ENCODE measurements at places on chromosomes 1 and 21. TPM values are rescaled to one million over a fixed set of nuclear protein-coding genes. Genes with fewer than 3 reads are reported as not detected.

The NBPF11 gene
- total RNA-seq: 14.4 TPM

The GLUL gene
- 112 TPM for total RNA-seq

DNA sequence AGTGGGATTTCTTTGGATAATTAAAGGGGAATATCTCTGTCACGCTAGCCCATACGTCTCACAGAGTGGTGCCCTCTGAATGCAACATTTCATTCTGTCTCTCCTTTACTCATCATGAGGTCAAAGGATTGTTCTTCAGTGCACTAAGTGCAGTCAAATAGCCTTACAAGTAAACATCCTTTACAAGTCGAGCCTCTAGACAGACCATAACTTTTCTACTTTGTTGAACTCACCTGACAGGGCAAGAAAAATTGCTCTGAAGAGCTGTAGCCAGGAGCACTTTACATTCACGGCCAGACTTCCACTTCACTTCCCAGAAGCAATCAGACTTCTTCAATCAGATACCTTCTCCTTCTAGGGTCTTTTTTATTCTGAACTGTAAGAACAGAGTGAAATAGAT is 768.0 kb upstream of the TMPRSS15 start:
- H3K36me3 ChIP-seq: no peaks in the 10 kb centered on the region
- no peaks in the 10 kb centered on the region for H3K27me3 ChIP-seq
- H3K27ac ChIP-seq: no peak overlapping the region
- H3K4me3 ChIP-seq: no peak overlapping the region
- H3K4me1 ChIP-seq: no peaks in the 10 kb centered on the region
- DNase-seq: no peak

DNA sequence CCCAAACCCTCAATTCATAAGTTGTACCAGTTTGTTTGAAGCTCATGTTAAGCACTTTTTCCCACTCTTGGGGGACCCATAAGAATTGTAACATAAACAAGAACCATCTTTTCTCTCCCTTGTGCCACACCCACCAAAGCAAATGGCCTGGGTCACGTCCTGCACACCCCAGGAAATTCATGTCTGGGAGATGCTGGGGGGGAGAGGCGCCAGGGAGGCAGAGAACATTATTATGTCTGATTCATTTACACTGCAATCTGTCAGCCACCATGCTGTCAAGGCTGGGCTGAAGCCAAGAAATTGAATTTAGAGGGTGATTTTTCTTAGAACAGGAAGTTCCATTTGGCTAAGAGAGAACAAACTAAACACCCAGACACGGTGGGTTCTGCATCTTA is 37.2 kb upstream of the IPO9 start:
- no peak for DNase-seq
- H3K27ac ChIP-seq: no peak overlapping the region
- no peak overlapping the region for H3K4me3 ChIP-seq

DNA sequence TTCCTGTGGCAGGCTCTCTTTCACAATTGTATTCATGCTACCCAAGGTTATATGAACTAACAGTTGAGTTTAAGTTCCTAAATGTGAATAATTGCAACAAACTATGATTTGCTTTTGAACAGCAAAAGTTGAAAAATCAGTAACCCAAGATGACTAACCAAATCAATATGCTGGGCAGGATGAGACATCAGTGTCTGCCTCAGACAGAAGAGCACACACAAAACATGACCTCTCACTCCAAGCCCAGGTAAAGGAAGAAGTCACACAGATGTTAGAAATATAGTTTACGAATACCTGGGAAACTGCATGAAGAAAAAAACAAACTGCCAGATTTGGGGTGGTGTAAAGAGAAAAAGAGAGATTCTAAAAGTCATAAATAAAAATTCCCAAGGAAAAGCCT is 3.5 kb downstream of the OR2L13 start:
- H3K4me3 ChIP-seq: no peak overlapping the region
- no peak overlapping the region for H3K27ac ChIP-seq
- H3K4me1 ChIP-seq: no peaks in the 10 kb centered on the region
- no peak for DNase-seq

DNA sequence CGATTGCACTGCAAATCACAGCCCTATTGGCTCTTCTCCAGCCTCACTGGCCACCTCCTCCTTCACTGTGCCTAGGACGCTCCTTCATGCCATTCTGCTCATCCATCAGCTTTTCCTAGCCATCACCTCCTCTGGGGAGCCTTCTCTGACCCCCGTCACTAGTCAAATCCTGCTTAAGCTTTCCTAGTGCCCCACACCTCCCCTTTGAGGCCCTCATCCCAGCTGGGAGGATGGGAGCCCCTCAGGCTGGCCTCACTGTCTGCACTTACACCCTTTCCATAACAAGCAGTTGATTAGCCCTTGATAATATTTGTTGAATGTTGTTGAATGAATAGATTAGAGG is 50.7 kb downstream of the KLHDC7A start:
- no peaks in the 10 kb centered on the region for H3K4me1 ChIP-seq
- H3K4me3 ChIP-seq: no peak overlapping the region
- H3K27ac ChIP-seq: no peak overlapping the region

GRCh38 chr1:112522621-112523020 is 13.9 kb downstream of the WNT2B start:
- H3K27me3 ChIP-seq: no peaks in the 10 kb centered on the region
- H3K4me1 ChIP-seq: no peaks in the 10 kb centered on the region
- DNase-seq: no peak
- H3K27ac ChIP-seq: no peak overlapping the region
- no peak overlapping the region for H3K4me3 ChIP-seq

GRCh38 chr1:227734856-227735538 is at the start of the genes JMJD4 and SNAP47:
TSS of gene JMJD4 (minus strand) at chr1:227735302. CDS start at chr1:227735273, 29 bp downstream.
TSS of gene SNAP47 (plus strand) at chr1:227735435. CDS start at chr1:227747737, 12,302 bp downstream.
- H3K36me3 ChIP-seq: no peaks in the 10 kb centered on the region
- peak within 1 kb of the TSS; percentile 87 for H3K27ac ChIP-seq
- H3K4me1 ChIP-seq: peaks cover 16% of the 10 kb centered on the region
- H3K4me3 ChIP-seq: peak within 1 kb of the TSS; percentile 72
- peak; percentile 85 for DNase-seq

DNA sequence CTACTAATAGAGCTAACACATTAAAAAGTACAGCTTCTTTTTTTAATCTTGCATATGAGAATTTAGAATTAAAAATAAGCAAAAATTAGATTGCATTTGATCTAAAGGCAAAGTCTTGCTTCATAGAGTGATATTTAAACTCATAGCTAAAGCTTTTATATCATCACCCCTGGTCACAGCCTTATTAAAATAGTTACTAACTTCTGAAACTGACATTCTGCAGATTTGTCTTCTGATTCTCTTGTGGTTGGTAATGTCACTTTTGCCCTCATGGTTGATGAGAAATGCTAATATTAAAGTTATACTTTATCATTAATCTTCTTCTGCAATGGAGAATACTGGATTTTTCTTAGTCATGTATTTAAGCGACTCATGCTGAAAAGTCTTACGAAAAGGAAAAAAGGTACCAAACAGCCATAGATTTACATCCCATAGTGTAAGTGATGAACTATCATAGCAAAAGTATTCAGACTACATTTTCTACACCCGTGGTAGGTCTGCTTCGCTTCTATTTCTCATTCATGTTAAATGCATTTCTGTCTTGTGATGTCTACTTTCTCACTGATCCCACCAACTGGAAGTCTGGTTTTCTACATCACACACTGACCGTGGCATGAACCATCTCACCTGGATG is 330.5 kb upstream of the B3GALT2 start:
- H3K4me3 ChIP-seq: no peak overlapping the region
- no peaks in the 10 kb centered on the region for H3K4me1 ChIP-seq
- H3K27ac ChIP-seq: no peak overlapping the region
- H3K36me3 ChIP-seq: no peaks in the 10 kb centered on the region
- DNase-seq: no peak

DNA sequence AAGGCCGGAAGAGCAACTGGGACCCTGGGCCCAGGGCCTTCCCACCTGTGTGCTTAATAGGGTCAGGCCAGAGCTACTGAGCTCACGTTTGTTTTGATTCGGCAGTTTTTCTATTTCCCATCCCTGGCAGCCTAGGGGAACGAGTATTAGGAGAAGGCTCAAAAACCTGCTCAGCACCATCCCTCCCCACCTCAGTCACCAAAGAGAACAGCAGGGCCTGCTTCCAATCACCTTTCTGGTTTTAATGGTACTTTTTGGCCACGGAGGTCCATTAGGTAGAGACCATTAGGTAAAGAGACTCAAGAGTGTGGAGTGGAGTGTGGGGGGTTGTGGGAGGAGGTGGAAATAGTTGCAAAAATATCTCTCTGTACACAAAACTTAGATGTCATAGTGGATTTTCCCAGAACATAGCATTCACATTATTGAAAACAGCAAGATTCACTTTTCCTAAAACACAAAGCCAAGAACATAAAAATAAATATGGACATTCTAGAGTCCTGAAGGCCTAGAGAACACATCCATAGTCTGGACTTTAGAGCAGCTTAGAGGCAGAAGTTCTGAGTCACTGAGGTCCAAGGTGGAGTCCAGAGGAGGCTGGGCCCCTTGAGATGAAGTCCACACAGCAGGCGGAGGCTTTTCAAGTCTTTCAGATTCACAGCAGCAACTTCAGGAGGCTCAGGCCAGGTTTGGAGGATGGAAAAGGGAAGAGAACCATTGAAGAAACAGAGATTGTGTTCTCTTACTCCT is 19.5 kb downstream of the NUAK2 start:
- DNase-seq: no peak
- no peaks in the 10 kb centered on the region for H3K27me3 ChIP-seq
- H3K27ac ChIP-seq: no peak overlapping the region

- no peak overlapping the region for H3K27ac ChIP-seq
- DNase-seq: no peak
- no peaks in the 10 kb centered on the region for H3K27me3 ChIP-seq
- no peaks in the 10 kb centered on the region for H3K36me3 ChIP-seq
- no peak overlapping the region for H3K4me3 ChIP-seq
- H3K4me1 ChIP-seq: no peaks in the 10 kb centered on the region
Observed at GRCh38 chr1:1531947-1532346, 8.5 kb downstream of the TMEM240 start.

GRCh38 chr1:31401241-31401640 is 11.8 kb upstream of the SERINC2 start:
- no peak overlapping the region for H3K27ac ChIP-seq
- no peak overlapping the region for H3K4me3 ChIP-seq
- no peaks in the 10 kb centered on the region for H3K36me3 ChIP-seq
- DNase-seq: no peak

GRCh38 chr1:30807318-30808066 is 49.9 kb upstream of the LAPTM5 start:
- no peak overlapping the region for H3K4me3 ChIP-seq
- H3K27ac ChIP-seq: no peak overlapping the region
- DNase-seq: no peak
- H3K27me3 ChIP-seq: no peaks in the 10 kb centered on the region
- no peaks in the 10 kb centered on the region for H3K4me1 ChIP-seq

DNA sequence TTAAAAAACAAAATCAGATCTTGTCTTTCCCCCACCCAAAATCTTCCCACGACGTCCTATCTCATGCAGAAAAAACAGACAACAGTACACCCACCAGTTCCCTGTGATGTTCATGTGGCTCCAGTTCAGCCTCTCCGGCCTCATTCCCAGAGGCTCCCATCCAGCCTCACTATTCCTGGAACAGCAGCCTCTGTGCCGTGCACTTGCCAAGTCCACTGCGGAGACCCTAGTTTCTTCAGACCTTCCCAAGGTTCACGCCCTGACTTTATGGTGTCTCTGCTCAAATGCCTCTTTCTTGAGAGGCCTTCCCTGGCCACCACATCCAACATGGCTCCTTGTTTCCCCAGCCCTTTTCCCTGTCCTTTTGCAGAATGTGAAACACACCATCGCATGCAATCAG is 106.3 kb upstream of the BACE2 start:
- no peaks in the 10 kb centered on the region for H3K27me3 ChIP-seq
- DNase-seq: no peak
- H3K4me3 ChIP-seq: no peak overlapping the region
- no peak overlapping the region for H3K27ac ChIP-seq

DNA sequence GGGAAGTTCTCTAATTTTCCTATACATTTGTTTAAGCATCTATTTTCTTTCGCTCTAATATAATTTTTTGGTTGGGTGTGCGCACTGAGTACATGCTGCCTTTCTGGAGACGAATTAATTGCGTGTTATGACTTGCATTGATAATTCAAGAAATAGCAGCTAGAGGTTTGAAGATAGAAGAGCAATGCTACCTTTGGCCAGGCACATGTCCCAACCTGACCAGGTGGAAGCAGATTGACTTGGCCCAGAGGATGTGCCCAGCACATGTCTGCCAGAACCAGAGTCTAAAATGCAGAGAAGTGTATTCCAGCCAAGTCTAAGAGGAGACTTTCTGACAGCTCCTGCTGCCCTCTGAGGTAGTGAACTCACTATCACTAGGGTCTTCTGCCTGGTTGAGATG is 114.3 kb downstream of the SLC35F3 start:
- no peak for DNase-seq
- H3K27ac ChIP-seq: no peak overlapping the region
- no peak overlapping the region for H3K4me3 ChIP-seq
- no peaks in the 10 kb centered on the region for H3K4me1 ChIP-seq
- no peaks in the 10 kb centered on the region for H3K36me3 ChIP-seq
- no peaks in the 10 kb centered on the region for H3K27me3 ChIP-seq

DNA sequence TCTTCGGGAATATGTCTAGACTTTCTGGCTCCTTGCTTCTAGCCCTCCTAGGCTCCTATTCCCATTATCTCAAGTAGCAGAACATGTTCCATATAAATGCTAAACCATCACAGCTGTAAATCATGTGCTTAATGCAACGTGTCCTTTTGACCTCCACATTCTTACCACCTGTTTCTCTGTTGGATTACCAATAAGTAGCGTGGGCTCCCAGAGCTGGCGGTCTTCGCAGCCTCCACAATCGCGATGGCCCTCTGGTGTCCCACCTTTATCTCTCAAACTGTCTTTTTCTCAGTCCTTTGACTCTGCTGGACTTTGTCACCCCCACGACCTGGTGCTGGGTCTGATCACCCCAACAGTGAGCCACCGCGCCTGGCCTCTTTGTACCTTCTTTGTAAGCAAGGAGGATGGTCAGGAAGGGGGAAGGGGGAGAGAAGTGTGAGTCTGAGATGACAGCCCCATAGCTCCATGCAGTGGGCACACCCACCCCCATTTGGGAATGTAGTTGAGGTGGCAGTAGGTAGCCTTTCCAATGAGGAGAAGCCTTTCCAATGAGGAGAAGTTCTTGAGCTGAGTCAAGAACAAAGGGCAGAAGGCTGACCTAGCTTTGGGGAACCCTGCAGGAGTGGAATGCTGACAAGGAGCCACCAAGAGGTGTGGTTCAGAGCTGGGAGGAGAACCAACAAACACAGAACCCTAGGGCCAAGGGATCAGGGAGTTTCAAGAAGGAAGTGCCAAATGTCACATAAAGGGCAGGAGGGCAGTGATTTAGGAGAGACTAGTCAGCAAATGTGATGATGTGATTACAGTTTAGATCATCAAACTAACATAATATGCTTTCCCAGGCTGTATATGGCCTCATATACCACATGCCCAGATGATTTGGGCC is 14.2 kb downstream of the TRAF5 start:
- no peaks in the 10 kb centered on the region for H3K36me3 ChIP-seq
- H3K4me3 ChIP-seq: no peak overlapping the region
- no peak overlapping the region for H3K27ac ChIP-seq
- H3K27me3 ChIP-seq: no peaks in the 10 kb centered on the region

DNA sequence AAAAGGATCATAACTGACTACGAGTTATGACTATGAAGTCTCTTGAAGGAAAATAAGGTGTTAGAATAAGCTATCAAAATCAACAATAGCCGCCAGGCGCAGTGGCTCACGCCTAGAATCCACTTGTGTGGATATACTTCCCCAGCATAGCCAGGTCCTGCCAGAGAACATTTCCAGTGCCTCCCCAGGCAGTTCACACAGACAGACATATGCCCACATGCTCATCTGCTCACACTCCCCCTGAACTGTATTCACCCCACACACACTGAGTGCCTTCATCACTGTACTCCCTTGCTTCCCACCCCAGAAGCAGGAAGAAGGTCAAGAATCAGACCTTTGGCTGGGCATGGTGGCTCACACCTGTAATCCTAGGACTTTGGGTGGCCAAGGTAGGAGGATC is 6.5 kb downstream of the RERE start:
- no peaks in the 10 kb centered on the region for H3K36me3 ChIP-seq
- no peak overlapping the region for H3K27ac ChIP-seq
- H3K4me3 ChIP-seq: no peak overlapping the region
- no peaks in the 10 kb centered on the region for H3K27me3 ChIP-seq
- no peak for DNase-seq
